ENCODE measurements at places on chromosomes 3 and 15.
A peak's percentile ranks its signal among the peaks of the same experiment; 100 is the strongest.

DNA sequence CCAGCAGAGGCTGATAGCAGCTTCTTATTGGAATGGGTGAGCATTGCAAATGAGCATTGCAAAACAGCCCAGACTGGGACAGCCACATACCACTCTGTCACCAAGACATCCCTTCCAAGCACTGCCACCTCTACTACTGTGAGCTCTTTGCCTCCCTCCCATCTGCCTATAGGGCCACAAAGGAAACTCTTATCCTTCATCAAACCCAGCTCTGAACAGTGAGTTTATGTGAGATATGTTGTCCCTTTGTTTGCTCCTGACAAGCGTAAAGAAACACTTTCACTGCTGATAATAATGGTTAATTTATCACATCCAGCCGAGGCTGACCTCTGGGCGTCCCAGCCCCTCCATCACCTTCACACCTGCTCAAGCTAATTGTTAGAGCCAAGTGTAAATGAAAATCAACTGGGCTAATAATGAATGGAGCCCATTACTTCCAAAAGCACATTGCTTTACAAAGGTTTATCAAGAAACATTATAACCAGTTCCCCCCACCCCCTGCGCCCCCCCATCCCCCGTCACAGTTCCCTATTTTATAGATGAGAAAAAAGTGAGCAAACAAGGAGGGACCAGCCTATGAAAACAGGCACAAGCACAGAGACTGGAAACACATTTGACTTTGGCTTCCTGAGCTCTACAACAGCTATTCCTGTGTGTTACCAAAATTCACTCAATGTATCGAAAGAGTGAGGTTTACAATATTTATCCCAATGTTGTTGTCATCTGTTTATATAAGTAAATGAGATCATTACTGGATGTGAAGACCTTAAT is 146.3 kb downstream of the ANXA2 start:
- no peak for DNase-seq

DNA sequence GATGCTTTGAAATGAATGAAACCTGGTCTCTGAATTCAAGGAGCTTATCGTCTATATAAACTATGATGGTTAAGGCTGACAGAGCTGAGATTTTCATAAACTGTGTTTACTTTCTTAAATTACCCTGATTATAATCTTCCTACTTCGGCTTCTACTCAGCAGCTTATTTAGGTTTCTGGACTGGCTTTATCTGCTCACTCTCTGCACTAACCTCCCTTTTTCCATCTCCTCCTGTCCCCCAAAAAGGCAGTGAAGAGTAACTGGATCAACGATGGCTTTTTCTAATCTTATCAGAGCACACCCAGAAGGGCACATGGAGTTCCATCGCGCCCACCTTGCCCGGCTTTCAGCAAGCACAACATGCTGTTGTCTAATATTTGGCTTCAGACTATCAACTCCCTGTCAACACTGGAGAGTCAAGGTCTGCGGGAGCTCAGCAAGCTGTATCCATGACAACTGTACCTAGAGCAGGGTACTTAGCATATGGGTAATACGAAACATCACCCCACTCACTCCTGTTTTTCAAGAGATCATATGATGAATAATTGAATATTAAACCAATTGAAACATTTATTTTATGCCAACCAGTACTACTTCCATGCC is 417.3 kb downstream of the GABRB3 start:
- no peak for DNase-seq

DNA sequence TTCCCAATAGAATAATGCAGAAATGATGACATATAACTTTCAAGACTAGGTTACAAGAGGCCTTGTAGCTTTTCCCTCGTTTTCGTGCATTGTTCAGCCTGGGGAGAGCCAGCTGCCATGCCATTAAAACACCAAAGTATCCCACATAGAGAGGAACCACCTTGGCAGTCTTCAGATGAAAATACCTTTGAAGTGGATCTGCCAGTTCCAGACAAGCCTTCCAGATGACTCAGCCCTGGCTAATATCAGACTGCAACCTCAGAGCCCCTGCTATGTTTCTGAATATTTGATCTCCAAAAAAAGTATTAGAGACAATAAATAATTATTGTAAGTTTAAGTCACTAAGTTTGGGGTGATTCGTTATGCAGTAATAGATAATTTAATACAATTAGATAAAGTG is 294.3 kb upstream of the GBE1 start:
- no peak for DNase-seq

GRCh38 chr3:177992993-177993970 is 543.0 kb upstream of the KCNMB2 start:
- DNase-seq, result no peak

DNA sequence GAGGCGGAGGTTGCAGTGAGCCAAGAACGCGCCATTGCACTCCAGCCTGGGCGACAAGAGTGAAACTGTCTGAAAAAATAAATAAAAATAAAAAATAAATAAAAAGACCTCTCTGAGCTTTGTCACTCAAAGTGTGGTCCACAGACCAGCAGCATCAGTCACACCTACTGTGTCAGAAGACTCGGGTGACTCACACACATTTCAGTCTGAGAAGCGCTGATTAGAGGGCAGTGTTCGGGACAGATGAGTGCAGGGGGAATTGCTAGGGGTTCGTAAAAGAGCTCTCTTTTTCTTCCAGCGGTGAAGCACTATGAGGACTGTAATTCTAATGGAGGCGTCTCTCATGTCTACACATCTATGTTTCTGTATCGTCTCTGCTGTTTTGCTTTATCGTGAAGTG is 5.7 kb downstream of the PODXL2 start:
- DNase-seq, result no peak

- no peak for DNase-seq
Observed at GRCh38 chr15:26974120-26974780, 3.3 kb downstream of the GABRG3 start.

GRCh38 chr3:126930936-126931600 is 51.8 kb upstream of the PLXNA1 start:
- no peak for DNase-seq

DNA sequence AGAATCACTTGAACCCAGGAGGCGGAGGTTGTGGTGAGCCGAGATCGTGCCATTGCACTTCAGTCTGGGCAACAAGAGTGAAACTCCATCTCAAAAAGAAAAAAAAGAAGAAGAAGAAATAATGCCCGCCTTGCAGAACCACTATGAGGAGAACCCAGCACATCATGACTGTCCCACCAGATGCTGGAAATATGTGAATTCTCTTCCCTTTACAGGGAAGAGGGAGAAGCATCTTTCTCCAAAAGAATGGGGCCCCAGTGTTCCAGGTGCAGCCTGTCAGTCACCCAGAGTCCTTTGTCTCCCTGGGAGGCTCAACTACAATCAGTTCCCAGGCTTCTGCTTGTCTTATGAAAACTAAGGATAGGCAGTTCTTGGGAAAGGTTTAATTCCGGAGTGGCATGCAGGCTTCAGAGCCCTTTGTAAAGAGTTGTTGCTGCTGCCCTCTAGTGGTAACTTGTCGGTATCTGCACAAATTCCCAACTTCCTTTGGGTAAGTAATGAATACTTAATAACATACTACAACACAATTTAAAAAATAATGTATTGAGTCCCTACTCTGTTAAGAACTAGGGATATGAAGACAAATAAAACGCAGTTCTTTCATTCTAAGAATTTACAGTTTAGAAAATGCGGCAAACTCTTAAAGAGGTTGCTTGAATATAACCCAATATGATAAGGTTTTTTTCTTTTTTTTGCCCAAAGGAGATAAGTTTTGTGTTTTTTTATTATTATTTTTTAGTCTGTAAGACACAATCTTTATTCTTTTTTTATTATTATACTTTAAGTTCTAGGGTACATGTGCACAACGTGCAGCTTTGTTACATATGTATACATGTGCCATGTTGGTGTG is 18.6 kb upstream of the TICRR start:
- peak; percentile 45 for DNase-seq

- no peak for DNase-seq
Observed at GRCh38 chr3:149572796-149573414, 84.9 kb downstream of the WWTR1 start.

DNA sequence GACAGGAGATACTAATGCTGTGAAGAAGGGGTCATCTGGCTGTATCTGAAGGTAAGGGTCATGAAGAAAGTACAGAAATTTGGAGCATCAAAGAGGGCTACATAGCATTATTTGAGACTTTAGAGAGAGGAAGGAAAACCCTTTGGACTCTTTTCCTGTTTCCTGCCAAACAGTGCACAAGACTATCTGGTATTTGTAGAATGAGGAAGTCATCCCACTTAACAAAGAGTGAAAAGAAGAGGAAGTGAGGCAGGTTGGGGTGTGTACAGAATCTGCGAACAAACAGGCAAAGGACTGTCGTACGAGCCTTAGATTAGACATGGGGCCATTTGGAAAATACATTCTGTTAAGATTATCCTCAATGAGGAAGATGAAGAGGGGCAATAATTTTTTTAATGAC is 546.8 kb upstream of the EPHA6 start:
- no peak for DNase-seq

DNA sequence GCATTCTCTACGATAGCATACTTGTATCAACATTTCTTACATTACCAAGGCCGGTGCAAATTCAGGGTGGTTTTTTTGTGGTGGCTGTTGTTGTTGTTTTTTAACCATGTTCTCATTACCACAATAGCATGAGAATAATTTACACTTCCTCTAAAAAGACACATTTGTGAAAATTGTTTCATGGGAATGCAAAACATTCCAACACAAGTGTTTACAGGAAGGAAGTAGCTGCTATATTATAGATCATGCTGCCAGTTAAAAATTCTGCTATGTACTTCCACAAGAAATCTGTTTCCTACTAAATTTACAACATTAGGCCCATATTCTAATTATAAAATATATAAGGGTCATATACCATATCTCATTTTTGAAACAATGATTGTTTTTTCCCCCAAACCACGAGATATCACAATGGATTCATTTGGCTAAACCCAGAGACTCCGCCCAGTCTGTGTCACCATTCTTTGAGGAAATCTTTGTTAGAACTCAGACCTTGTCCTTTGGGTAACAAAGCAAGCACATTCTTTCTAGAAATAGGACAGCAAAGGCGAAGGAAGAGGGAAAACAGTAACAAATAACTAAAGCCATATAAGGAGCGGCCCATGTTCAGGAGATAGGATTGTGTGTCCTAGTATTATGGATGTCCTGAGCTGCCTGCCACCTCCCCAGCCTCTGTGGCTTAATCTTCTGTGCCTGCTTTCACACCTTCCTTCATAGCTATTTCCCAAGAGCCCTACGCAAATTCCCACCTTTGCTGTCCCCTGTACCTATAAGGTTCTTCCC is 60.1 kb downstream of the UACA start:
- DNase-seq, result no peak

- DNase-seq, result no peak
Observed at GRCh38 chr15:82043796-82044372, 1.9 kb downstream of the MEX3B start.

GRCh38 chr3:65967451-65967850 is 71.3 kb downstream of the MAGI1 start:
- DNase-seq, result no peak

DNA sequence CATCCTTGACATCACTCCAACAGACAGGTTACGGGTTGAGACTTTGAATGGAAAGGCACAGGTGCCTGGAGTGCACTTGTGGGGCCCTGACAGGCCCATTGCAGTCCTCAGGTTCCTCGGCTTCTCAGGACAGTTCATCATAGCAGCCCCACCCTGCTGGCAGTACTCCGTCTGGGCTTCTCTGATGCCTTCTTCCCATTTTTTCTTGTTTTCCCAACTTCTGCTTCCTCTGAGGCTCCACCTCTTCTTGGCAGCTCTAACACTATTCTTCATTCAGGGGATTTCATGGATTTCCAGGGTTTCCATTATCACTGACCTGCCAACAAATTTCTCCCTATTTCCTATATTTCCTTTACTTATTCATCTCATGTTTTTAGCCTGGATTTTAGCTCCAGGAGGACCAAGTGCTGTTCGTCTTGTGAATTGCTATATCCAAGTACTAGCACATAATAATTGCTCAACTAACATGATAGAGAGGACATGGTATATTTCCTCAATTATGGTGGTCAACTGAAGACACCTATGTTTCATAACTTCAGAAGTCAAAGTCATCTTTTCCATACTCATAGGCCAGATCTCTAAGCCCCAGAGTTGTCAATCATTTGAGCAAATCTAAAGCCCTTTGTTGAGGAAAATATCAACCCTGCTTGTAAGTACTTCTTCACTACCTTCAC is 16.2 kb downstream of the NCEH1 start:
- no peak for DNase-seq

DNA sequence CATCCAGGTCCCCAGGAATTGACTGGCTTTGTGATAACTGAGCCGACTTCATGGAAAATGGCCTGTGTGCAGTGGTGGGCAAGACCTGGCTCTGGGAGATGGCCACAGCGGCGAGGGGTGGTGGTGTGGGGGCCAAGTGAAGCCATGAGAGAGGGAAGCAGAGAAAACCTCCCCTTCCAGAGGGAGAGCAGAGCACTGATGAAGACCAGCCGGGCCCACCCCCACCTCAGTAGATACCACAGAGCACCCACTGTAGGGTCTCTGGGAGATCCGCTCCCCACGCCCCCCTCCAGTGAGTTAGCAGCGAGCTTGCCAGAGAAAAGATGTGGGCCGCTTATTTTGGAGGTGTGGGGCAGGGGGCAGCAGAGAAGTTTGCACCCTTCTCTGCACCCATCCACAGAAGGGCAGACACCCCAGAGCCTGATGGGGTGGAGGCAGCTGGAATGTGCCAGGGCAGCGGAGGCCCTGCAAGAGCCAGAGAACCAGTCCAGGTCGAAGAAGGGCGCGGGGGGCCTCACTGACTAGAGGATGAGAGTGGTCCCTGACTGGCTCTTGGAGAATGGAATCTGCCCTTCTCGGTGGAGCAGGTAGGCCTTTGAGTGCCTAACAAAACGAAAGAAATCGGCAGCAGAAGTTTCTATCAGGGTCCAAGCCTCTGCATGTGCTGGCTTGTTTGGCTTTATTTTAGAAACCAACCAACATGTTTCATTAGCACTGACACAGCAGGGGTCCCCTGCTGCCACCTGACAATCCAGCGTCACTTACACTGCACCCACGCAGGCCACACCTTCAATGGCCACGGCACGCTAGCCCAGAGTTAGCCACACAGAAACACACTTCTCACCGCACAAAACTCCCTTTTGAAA is 28.3 kb downstream of the MELTF start:
- no peak for DNase-seq

- no peak for DNase-seq
Observed at GRCh38 chr3:143331350-143331749, 211.8 kb downstream of the CHST2 start.

DNA sequence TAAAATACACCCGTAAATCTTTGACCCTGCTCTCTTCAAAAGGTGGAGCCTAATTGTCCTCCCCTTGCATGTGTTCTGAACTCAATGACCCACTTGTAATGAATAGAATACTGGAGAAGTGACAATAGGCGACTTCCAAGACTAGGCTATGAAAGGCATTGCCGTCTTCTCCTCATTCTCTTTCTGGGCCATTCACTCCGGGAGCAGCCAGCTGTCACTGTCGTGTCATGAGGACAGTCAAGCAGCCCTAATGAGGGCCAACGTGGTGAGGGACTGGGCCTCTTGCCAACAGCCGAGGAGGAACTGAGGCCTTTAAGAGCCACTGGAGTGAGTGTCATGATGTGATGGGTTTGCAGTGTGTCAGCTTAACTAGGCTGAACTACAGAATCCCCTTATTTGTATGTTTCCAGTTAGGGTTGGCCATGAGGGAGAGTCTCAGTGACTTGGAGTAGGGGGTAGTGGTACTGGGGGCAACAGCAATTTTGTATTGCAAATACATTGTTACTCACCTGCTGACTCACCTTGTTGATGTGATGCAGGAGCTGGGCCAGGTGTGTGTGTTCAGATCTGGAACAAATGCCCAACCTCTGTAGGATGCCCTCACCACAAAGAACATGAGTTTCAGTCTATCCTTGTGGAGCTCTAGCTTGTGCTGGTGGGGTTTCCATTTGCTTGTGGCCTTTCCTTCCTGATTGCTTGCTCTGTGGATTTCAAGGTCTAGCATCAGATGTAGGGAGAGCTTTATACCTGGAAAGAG is 188.5 kb upstream of the PROK2 start:
- DNase-seq, result no peak

- DNase-seq, result no peak
Observed at GRCh38 chr3:24566927-24567326, 72.3 kb upstream of the THRB start.
